HT-29 (cell line): ENCODE measurements at places on chromosomes 1 and 21.
A peak's percentile ranks its signal among the peaks of the same experiment; 100 is the strongest.

DNA sequence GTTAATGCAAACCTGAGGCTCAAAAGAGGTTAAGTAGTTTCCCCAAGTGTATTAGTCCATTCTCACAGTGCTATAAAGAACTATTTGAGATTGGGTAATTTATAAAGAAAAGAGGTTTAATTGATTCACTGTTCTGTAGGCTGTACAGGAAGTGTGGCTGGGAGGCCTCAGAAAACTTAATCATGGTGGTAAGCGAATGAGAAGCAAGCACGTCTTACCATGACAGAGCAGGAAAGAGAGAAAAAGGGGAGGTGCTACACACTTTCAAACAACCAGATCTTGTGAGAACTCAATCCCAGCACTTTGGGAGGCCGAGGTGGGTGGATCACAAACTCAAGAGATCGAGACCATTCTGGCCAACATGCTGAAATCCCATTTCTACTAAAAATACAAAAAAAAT, 38.5 kb upstream of the RXRG start:
- no peak for DNase-seq

GRCh38 chr1:5297886-5298239, 643.5 kb downstream of the AJAP1 start:
- DNase-seq: no peak

- no peak for DNase-seq
Observed at GRCh38 chr1:217272385-217272784, 358.5 kb downstream of the GPATCH2 start.

- DNase-seq: no peak
Observed at GRCh38 chr21:33206771-33207281, 22.9 kb upstream of the IFNAR2 start.

GRCh38 chr1:33150522-33150921, 31.3 kb downstream of the TRIM62 start:
- DNase-seq: no peak

GRCh38 chr1:115679141-115679611, 37.4 kb downstream of the VANGL1 start:
- peak; percentile 73 for DNase-seq
